CD4-positive, alpha-beta memory T cell (primary cell): ENCODE measurements at places on chromosomes 12 and 14.

- DNase-seq: no peak
Measured at GRCh38 chr12:127628645-127629044, 638.3 kb upstream of the TMEM132C start.

GRCh38 chr12:10853776-10854175, 4.5 kb upstream of the PRR4 start:
- no peak for DNase-seq

- DNase-seq: no peak
Measured at GRCh38 chr12:107857191-107857590, 82.7 kb downstream of the ASCL4 start.

GRCh38 chr12:113086249-113087164, 30.0 kb downstream of the DTX1 start:
- DNase-seq: peak; percentile 57

- no peak for DNase-seq
Measured at GRCh38 chr12:39697108-39697507, 77.5 kb upstream of the ABCD2 start.
